ENCODE measurements at places on chromosomes 1 and 21.

GRCh38 chr1:43978551-43979260, at the start of gene B4GALT2:
B4GALT2 (plus strand) TSS chr1:43979210; CDS start chr1:43981161, 1,951 bp downstream.
- peak; percentile 50 for DNase-seq

DNA sequence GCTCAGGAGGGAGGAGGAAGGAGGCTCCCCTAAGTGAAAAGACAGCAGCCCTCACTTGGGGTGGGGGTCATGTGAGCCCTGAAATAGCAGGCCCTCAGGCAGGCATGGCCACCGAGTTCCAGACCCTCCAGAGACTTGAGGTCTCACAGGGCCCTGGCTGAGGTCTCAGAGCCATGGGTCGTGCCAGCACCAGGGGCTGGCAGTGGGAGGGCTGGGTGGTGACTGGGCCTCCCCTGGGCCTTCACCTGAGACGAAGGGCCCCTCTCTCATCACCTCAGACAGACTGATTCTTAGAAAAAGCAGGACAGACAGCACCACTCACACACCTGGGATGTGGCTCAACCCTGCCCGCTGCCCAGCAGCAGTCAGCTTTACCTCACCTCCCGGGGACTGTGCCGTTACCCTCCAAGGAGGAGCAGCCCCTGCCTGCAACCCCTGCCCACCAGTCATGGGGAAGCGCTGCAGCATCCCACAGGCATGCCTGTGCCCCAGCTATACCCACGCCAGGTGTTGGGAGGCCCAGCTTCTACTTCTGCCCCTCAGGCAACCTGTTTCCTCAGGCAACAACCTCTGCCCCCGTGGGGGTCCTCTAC, 42.6 kb upstream of the LRP8 start:
- DNase-seq = no peak

GRCh38 chr1:21292503-21292983, 2.3 kb upstream of the ECE1 start:
- DNase-seq = no peak

DNA sequence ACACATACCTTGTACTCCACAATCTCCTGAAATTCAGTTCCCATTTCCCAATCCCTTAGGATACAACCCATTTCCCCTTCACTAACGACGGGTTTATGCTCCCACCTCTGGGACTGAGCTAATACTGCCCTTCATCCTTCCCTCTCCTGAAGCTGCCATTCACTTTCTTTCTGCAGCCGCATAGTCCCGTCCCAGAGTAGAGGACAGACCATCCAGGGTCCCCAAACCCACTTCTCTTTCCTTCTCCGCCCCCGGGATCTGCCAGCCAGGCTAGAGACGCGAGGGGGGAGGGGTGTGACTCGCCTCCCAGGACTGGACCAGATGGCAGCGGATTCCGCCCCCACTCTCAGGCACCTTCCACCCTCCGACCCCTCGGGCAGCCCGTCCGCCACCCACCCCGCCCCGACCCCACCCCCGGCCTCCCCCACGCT, 679 bp downstream of the ABL2 start:
- peak; percentile 34 for DNase-seq

GRCh38 chr1:212219679-212220463, 65.3 kb upstream of the PPP2R5A start:
- DNase-seq = no peak

DNA sequence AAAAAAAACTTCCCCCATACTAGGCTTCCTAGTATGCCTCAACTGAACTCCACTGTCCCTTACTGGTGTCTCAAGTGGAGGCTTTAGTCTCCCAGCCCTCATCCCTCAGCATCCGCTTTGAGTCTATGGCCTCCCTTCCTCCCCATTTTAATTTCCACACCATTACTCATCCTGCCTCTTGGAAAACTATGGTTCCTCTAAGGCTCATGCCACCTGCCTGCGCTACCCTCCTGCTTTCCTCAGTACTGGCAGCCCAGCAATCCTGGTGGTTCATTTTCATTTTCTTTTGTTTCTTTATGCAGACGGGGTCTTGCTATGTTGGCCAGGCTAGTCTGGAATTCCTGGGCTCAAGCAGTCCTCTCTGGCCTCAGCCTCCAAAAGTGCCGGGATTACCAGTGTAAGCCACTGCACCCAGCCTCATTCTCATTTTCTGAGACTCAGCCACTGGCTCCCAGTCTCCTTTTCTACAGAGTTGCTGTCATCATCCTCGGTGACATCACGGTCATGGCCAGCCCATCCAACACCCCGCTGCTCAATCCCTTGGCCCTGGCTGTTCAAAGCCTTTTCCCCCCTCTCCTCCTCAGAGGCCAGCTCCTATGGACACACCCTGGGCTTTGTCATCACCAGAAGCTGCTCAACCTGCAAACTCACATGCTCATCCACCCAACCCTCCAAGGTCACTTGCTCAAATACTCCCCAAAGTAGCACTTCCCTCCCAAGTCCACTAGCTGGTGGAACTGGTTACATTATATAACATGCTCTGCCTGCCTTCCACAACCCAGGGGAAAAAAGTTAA, 2.3 kb upstream of the PMVK start:
- no peak for DNase-seq

- no peak for DNase-seq
These were observed 60.3 kb downstream of the RHOU start for GRCh38 chr1:228795596-228795995.

- DNase-seq = no peak
These were observed 2.4 kb downstream of the S100A5 start for GRCh38 chr1:153538315-153538821.

- DNase-seq = no peak
These were observed 167.4 kb downstream of the LRRC40 start for GRCh38 chr1:70038025-70038424.

DNA sequence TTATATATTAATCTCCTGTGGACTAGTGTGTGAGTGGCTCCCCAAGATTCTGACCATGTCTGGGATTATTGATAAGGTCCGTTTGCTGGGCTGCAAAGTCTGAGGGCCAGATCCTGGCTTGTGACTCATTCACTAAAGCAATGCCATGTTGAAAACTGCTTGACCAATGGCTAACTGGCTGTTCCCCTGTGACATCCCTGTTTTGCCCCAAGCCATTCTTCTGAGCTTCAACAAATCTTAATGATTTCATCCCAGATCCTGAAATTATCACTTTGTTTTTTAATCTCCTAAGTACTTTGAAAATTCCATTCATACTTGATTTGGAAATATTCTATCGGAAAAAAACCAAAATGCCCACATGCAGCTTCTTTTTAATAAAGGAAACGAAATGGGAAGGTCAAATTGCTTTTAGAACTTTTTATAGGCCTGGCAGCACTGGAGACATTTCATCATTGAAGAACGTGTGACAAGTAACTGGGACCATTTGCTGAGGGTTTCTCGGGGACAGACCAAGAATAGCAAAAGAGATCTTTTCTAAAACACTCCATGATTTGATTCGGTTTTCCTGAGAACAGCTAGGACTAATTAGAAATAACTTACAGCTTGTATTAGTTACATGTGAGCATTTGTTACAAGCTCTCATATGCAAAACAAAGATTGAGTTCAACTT, 121.3 kb downstream of the TGFB2 start:
- DNase-seq = no peak

DNA sequence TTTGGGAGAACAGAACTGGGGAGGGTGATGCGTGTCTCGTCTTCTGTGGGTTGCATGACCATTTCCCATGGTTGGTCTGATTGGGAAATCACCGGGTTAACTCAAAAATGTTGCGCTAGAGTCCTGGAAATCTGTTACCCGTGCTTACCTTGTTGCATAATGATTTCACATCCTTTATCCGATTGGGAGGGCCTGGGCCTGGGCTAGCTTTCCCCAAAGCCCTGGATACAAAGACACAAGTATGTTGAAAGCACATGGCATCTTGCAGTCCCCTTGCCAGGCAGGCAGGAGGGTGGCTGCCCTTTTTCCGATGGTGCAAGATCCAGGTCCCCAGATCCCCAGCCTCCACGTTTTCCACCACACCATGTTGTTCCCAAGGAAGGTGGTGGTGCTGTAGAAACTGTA, 582 bp downstream of the TRPM2 start:
- DNase-seq = no peak

DNA sequence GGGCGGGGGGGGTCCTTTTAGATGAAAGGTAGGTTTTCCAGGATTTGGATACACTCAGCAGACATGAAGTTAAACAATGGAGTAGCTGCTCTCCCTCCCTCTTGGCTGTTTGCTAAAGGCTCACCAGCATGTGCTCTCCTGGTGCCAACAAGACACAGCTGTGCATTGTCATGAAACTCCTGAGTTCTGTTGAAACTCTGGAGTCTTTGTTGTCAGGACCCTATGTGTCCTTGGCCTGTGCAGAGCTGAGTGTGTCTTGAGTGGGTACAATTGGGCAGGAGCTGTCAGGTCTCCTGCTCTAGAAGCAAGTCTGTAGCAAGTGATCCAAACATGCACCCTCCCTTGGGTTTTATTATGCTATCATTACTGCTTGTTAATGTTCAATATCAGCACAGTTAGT, 12.7 kb downstream of the TBX19 start:
- no peak for DNase-seq

GRCh38 chr21:45698493-45699184, 55.1 kb downstream of the PCBP3 start:
- peak; percentile 6 for DNase-seq

GRCh38 chr1:81472387-81472786, 328.3 kb upstream of the ADGRL2 start:
- no peak for DNase-seq

DNA sequence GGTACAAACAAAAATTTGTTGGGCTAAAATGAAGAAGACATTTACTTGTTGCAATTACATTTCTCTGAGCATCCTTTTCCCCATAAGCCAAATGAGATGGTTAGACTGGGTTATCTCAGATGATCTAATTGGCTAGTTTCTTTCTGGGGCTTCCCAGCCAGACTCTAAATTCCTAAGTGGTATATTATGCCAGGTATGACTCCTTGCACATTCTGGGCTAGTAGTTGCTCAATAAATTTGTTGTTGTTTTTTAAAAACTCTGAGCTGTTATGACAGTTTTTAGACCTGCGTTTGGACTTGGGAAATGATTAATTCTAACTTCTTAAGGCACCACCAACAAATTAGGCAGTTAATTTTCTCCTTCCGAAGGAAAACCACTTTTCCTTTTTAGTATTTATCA, 66.1 kb downstream of the UCK2 start:
- no peak for DNase-seq

- DNase-seq = no peak
These were observed 4.2 kb downstream of the CLIC6 start for GRCh38 chr21:34673006-34673405.

GRCh38 chr1:27527223-27527889, 37.4 kb upstream of the WASF2 start:
- DNase-seq = no peak

GRCh38 chr21:14673649-14674048, 127.5 kb upstream of the SAMSN1 start:
- DNase-seq = no peak

DNA sequence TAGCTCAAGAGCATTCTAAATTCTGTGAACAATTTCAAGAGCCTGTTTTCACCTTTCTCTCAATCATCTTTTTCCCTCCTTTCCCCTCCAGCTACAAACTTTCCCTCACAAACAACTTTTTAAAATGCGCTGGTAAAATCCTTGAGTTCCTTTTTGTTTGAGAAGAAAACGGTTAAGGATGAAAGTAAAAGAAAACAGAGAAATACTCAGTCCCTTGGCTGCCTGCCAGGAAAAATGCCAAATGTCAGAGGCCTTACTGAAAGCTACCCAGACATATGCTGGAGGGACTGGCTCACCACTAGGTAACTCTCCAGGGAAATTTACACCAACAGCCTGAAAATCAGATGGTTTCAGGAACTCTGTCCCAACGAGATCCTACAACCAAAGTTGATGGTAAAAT, 11.0 kb upstream of the SERBP1 start:
- peak; percentile 21 for DNase-seq

- DNase-seq = no peak
These were observed 417.3 kb downstream of the USH2A start for GRCh38 chr1:216005916-216006315.

- no peak for DNase-seq
These were observed 60.0 kb downstream of the SLC25A24 start for GRCh38 chr1:108140177-108140576.

GRCh38 chr1:28437264-28437923, 67.9 kb downstream of the PHACTR4 start:
- DNase-seq = no peak

- DNase-seq = no peak
These were observed 1173.6 kb downstream of the KCNT2 start for GRCh38 chr1:195434566-195435203.

DNA sequence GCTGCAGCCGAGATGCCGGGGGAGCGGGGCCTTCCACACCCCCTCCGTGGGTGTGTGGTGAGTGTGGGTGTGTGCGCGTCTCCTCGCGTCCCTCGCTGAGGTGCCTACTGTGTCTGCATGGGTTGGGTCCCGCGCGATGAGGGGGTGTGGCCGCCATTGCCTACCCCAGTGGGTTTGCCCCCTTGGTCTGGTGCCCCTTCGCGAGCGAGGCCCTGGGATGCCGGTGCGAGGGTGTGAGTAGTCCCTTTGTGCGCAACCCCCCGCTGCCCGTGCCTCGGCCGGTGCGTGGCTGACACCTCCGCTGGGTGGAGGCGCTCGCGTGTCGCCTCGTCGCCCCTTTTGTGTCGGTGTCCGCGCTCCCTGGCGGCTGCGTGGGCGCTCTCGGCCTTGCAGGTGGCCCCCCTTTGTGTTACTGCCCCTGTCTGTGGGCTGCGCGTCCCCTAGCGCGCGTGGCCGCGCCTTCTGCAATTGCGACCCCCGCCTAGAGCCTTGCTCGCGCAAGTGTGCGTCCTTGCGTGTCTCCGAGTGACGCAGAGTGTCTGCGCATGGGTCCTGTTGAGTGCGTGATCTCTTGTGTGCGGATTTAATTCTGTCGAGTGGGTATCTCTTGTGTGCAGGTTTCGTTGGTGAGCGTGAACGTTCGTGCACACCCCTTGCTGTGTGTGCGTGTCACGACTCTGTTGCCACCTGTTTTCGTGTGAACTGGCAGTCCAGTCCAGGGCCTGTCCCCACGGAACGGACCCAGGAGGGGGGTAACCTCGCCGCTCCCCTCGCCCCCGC, 553 bp downstream of the TTC3 start:
- peak; percentile 57 for DNase-seq

DNA sequence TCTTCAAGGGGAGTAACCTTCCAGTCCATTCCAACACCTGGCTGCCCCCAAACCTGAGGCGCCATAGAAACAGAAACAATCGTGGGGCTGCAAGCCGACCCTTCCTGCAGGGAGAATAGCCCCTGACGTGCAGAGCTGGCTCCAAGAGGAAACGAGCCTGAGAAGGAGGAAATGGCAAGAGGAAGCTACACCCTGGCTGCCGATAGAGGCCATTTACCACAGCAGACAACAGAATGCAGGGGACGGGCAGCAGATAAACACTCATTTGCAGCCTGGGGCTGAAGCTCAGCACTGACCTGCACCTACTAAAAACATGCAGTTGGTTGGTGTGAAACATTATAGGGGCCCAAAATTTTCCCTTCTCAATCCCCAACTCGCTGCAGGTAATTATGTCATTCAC, 8.7 kb upstream of the TDRD10 start:
- no peak for DNase-seq

GRCh38 chr1:59971464-59971911, 44.9 kb upstream of the CYP2J2 start:
- DNase-seq = peak; percentile 43

Data from stimulated activated CD4-positive, alpha-beta T cell treated with anti-CD3 and anti-CD28 coated beads, Interleukin-4, amount 100 ng/mL, for 1 hour (primary cell).